Stimulated activated CD8-positive, alpha-beta memory T cell treated with anti-CD3 and anti-CD28 coated beads, Interleukin-4, amount 100 ng/mL, for 4 hours (primary cell): ENCODE measurements at places on chromosomes 11 and 22.

DNA sequence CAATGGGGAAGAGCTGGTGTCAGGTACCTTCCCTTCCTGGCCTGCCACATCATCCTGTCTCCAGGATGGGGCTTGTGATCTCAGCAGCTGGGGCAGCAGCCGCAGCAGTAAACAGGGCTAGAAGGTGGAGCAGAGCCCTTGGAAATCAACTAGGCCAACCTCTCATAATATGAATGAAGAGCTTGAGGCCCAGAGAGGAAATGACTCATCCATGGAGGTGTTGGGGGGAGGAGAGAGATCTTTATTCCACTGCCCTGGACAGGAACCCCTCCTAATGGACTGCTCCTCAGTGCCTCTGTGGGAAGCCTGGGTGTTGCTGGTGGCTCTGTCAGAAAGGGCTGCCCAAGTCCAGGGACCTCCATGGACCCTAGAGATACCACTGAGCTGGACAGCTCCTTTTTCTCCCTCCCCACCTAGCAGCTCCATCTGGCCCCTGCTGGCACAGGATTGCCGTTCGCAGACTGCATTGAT is 111.8 kb downstream of the OSBP2 start:
- DNase-seq = no peak

GRCh38 chr22:48380016-48380665 is 1447.5 kb downstream of the BRD1 start:
- no peak for DNase-seq

DNA sequence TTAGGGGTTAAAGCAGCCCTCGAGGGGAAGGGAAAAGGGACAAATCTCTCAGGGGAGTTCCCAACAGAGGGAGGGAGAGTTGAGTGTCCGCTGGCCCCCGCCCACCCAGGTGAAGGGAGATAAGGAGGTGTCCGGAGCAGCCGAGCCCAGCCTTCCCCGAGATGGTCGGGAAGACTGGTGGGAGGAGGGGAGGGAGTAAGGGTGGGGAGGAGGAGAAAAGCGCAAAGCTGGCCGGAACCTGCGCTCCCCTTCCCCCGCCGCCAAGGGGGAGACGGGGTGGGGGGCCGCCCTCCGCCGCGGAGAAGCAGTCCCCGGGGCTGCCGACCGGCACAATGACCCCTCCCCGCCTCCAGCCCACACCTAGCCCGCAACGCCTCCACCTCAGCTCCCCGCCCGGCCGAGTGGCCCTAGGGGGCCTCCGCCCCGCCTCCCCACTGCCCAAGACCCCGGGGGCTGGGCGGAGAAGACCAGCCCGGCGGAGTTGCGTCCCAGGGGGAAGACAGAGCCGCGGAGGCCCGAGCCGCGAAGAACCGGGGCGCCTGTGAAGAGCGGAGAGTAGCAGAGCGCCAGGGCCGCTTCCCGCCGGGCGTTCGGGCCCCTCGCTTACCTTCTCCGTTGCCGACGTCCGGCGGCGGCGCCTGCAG is 479 bp downstream of the RSF1 start:
- peak; percentile 1 for DNase-seq

- DNase-seq = no peak
These were observed 286.7 kb downstream of the MN1 start for GRCh38 chr22:27514601-27515523.

DNA sequence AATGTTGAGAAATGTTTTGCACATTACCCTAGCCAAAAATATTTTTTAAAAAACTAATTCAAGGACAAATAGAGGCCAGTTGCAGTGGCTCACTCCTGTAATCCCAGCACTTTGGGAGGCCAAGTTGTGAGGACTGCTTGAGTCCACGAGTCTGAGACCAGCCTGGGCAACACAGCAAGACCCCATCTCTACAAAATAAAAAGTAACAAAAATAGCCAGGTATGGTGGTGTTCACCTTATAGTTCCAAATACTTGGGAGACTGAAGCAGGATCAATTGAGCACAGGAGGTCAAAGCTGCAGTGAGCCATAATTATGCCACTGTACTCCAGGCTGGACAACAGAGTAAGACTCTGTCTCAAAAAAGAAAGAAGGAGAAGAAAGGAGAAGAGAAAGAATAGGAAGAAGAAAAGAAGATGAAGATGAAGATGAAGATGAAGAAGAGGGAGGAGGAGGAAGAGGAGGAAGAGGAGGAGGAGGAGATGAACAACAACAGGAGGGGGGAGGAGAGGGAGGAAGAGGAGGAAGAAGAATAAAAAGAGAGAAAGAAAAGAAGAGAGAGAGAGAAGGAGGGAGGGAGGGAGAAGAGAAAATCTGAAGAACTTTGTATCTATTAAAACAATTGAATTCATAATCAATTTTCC is 136.5 kb downstream of the TTC28 start:
- no peak for DNase-seq

- DNase-seq = no peak
These were observed 63.9 kb upstream of the LARGE1 start for GRCh38 chr22:33984211-33984610.

DNA sequence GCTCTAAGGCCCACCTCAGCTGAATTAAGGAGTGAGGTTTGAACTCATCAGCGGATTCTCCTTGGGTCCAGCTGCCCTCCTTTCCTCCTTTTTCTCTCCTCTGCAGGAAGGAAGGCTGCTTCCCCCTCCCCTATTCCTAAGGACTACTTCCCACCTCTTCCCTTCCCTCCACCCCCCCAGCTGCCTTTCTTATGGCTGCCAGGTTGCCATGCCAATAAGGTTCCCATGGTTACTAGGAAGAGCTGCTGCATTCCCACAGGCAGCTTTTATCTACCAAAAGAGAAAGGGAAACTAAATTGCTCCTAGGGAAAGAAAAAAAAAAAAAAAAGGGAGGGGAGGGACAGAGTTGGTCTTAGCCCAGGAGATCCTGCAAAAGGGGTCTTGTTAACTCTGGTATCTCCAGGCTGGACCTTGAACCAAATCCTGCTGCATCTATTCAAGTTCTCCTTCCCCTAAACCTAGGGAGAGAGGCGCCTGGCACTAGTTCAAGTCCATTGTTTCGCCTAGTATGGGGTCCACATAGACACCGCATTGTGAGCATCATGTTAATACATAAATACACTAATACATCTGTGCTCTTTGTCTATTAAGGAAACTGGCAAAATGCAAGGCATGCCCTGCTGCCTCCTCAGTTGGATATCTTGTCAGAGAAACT is 21.2 kb upstream of the FEZ1 start:
- no peak for DNase-seq

GRCh38 chr11:114377612-114378267 is 22.6 kb downstream of the C11orf71 start:
- no peak for DNase-seq

DNA sequence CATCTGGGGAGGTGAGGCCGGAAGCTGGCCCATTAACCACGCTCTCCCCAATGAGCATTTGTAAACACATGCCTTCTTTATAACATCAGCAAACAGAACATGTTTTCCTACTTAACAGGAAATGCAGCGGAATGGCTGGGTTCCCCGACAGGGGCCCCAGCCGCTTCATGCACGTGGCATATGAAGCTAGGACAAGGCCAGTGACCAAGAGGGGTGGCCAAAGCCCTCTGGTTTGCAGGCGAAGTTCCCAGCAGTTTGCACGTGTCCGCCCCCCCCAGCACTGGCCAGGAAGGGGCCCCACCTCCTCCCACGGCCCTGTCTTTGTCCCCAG is 38.7 kb upstream of the LINC01488 start:
- no peak for DNase-seq

GRCh38 chr22:20859615-20860014 is 808 bp downstream of the SNAP29 start:
- DNase-seq = no peak

- DNase-seq = no peak
These were observed 25.7 kb upstream of the CHKA start for GRCh38 chr11:68146704-68147474.

- DNase-seq = no peak
These were observed 90.9 kb downstream of the APIP start for GRCh38 chr11:34825315-34825669.

GRCh38 chr11:70541699-70542098 is 143.4 kb downstream of the CTTN start:
- DNase-seq = no peak

DNA sequence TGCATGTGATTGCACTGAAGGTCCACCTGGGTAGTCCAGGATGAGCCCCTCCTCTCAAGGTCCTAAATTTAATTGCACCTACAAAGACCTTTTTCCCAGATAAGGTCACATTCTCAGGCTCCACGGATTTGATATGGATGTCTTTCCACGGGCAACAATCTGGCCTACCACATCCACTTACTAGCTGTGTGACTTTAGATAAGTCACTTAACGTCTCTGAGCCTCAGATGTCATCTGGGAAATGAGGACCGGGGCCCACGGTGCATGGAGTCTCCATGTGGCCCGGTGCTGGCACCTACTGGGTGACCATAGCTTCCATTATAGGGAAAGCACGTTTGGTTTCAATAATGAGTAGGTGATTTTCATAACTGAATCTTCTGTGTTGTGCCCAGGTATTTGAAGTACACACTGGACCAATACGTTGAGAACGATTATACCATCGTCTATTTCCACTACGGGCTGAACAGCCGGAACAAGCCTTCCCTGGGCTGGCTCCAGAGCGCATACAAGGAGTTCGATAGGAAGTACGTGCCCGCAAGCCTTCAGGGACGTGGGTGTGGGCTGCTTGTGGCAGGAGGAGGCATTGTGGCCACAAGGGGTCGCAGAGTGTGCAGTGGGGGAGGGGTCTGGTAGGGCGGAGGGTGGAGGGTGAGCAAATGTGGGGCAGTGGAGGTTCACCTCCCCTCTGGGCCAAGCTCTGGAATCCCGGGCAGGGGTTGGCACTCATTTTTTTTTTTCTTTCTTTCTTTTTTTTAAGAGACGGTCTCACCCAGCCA is 55.7 kb downstream of the ARHGAP8 start:
- DNase-seq = no peak

GRCh38 chr11:123642435-123642834 is 12.0 kb downstream of the SCN3B start:
- no peak for DNase-seq

DNA sequence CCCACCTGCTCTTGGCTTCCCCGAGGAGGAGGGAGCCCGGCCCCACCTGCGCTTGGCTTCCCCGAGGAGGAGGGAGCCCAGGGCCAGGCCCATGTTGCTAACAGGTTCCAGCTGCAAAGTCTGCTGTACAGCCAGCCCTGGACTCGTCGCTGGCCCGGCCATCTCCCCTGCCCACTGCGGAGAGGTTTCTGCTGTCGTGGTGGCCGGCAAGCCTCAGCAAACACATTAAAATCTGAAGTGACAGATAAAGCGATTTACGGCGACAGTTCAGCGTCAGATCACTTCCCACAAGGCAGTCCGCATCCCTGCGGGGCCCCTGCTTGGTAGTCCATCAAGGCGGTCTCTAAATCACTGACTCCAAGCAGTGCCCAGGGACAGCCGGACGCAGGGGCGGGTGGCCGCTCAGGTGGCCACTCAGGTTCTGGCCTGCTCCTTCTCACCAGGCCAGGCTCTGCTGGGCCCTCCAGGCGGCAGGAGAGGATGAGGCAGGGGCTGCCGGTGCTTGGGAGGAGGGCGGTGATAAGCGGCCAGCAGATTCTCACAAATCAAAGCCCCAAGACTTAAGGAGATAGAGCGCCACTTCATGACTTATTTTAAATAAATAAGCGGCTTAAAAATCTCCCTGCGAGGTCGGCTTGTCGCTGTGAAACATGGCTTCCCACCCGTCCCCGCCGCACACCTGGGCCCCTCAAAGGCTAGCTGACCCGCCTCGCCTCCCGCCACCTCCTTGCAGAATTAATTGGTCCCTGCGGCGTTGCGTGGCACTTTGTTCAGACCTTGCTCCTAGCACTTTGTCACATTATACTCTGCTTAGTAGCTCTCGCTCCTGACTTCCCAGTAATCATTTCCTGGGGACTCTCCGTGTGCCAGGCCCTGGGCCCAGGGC is 21.1 kb downstream of the MACROD1 start:
- no peak for DNase-seq

DNA sequence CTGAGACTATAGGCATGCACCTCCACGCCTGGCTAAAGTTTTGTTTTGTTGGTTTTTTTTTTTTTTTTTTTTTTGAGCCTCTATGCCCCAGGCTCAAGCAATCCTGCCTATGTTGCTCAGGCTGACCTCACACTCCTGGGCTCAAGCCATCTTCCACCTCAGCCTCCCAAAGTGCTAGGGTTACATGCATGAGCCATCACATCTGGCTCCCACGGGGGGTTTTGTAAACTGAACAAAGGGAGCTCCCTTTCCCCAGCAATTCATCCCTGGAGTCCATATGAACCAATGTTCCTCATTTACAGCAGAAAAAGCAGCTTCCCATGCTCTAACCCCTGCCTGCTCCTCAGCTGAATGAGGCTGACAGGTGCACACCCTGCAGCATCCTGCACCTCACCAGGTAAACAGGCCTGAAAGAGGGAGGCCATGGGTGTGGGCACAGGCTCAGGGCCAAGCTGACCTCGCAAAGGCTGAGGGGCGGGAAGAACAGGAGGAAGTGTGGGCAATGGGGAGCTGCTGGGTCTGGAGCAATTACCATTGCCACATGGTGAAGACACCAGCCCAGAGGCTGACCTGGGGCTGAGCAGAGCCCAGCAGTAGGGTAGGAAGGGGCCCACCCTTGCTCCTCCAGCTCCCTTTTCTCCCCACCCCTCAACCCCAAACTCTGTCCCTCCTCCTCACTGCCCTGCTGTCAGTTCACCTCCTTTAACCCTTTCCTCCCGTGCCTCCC is 58.2 kb downstream of the RBX1 start:
- DNase-seq = no peak

- no peak for DNase-seq
These were observed 86.4 kb downstream of the CDKN1C start for GRCh38 chr11:2798951-2799761.

DNA sequence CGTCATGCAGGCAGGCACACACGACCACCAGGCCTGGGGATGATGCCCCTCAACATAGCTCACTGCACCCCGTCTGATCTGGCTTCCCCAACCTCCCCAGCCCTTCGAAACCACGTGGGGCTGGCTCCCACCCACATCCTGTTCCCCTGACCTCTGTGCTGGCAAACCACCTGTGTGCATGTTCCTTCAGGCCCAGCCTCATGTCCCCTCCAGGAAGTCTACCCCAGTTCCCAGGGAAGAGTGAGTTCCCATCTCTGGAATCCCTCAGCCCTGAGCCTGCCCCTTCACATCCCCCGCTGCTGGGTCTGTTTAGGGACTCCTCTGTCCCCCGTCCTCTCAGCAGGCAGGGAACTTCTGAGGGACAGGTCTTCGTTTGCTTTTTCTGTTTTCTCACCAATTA is 7.1 kb downstream of the SLC7A4 start:
- DNase-seq = peak; percentile 16

GRCh38 chr11:69950621-69951020 is 127.5 kb upstream of the ANO1 start:
- no peak for DNase-seq

GRCh38 chr11:84564180-84564866 is 1062.8 kb downstream of the DLG2 start:
- no peak for DNase-seq

GRCh38 chr11:13721760-13722159 is 53.3 kb downstream of the FAR1 start:
- DNase-seq = no peak

- no peak for DNase-seq
These were observed 74.2 kb upstream of the PITPNB start for GRCh38 chr22:27993201-27993635.

- DNase-seq = no peak
These were observed 3.7 kb upstream of the RELT start for GRCh38 chr11:73372375-73372993.
